ENCODE measurements at places on chromosomes 16 and 17. TPM values are rescaled to one million over a fixed set of nuclear protein-coding genes. Genes with fewer than 3 reads are reported as not detected.

The SLC2A4 gene
- under 0.01 TPM for total RNA-seq

The GHDC gene
- total RNA-seq: 31.8 TPM

The LGALS9C gene
- total RNA-seq: not detected

The DNAI2 gene
- total RNA-seq: not detected

The CMTM1 gene
- total RNA-seq: 4.0 TPM

The STX1B gene
- 0.72 TPM for total RNA-seq

The FA2H gene
- not detected for total RNA-seq

The MYOCD gene
- under 0.01 TPM for total RNA-seq

The EME1 gene
- 0.72 TPM for total RNA-seq

The KRT12 gene
- total RNA-seq: not detected

The CACNG1 gene
- not detected for total RNA-seq

The KRT20 gene
- total RNA-seq: not detected

The COPRS gene
- 109 TPM for total RNA-seq

The ALDH3A1 gene
- not detected for total RNA-seq

The ZP2 gene
- not detected for total RNA-seq

The ZNF267 gene
- 11.5 TPM for total RNA-seq

The HASPIN gene
- 1.5 TPM for total RNA-seq

The VAMP2 gene
- 5.4 TPM for total RNA-seq

The DCUN1D3 gene
- 33.7 TPM for total RNA-seq

The PDPR gene
- total RNA-seq: 34.2 TPM

The TP53 gene
- total RNA-seq: 71.3 TPM

The ERBB2 gene
- 44.2 TPM for total RNA-seq

The TNK1 gene
- total RNA-seq: not detected

The ABAT gene
- 6.5 TPM for total RNA-seq

The FGF11 gene
- 0.29 TPM for total RNA-seq

The CCL4L2 gene
- not detected for total RNA-seq

The SHISA9 gene
- under 0.01 TPM for total RNA-seq

The ABHD15 gene
- 9.4 TPM for total RNA-seq

The ITGAD gene
- not detected for total RNA-seq

The SERPINF2 gene
- total RNA-seq: not detected
